Suppressor macrophage treated with lipopolysaccharide for 1 hour (primary cell): ENCODE measurements at places on chromosomes 2 and 18.

DNA sequence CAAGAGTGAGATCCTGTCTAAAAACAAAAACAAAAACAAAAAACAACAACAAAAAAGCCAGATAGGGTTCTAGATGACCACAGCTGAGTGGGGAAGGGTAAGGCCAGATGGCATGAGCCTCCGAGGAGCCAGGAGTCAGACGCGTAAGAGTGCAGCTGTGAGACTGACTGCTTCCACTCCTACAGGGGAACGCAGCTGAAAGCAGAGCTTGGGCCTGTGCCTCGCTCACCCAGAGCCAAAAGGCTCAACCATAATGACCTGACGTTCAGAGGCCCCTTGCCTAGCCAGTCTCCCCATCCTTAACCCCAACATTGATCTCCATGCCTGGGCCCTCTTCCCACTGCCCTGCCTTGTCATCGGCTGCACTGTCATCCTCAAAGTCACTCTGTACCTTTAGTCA is 26.5 kb upstream of the NCL start:
- DNase-seq: no peak

- no peak for DNase-seq
Measured at GRCh38 chr2:1370461-1370860, 42.8 kb upstream of the TPO start.

DNA sequence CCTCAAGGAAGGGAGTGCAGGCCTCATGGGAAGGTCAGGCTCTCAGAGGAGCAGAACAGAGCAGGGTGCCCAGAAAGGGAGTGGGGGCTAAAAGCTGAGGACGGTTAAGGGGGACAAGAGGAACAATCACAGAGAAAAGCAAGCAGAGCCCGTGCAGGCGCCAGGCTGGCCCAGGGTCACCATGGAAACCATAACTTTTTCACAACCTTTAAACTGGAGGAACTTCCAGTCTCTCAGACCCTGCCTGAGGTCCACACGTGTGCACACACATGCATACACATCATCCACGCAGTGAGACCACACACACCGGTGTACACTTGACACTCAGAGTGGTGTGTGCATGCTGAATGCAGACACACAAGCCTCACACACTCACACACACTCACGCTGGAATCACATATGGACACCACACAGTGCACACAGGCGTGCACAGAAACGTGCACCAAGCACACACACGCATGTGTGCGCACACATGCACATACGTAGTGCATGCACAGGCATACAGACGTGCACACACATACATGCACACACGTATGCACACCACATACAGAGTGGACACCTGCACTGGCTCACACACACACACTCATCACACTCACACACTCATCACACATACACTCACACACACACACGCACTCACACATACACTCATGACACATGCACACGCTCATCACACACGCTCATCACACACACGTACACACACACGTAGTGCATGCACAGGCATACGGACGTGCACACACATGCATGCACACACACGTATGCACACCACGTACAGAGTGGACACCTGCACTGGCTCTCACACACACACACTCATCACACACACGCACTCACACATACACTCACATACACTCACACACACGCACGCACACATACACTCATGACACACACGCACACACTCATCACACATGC is 37.2 kb upstream of the SNED1 start:
- DNase-seq: peak; percentile 53

DNA sequence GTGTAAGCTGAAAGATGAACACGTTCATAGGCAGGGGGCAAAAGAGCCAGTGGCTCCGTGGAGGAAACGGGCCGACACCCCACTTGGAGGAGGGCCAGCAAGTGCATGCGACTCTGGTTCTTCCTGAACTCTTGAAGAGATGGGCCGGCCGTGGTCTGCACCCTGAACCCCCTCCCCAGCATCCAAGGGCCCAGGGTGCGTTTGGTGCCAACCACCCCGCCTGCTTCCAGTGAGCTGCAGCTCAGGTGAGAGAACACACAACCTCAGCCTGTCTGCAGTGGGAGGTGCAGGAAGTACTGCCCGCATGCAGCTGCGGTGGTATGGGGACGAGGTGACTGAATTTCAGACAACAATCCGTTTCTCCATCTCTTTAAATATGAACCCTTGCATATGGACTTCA is 58.9 kb downstream of the ADNP2 start:
- DNase-seq: no peak

DNA sequence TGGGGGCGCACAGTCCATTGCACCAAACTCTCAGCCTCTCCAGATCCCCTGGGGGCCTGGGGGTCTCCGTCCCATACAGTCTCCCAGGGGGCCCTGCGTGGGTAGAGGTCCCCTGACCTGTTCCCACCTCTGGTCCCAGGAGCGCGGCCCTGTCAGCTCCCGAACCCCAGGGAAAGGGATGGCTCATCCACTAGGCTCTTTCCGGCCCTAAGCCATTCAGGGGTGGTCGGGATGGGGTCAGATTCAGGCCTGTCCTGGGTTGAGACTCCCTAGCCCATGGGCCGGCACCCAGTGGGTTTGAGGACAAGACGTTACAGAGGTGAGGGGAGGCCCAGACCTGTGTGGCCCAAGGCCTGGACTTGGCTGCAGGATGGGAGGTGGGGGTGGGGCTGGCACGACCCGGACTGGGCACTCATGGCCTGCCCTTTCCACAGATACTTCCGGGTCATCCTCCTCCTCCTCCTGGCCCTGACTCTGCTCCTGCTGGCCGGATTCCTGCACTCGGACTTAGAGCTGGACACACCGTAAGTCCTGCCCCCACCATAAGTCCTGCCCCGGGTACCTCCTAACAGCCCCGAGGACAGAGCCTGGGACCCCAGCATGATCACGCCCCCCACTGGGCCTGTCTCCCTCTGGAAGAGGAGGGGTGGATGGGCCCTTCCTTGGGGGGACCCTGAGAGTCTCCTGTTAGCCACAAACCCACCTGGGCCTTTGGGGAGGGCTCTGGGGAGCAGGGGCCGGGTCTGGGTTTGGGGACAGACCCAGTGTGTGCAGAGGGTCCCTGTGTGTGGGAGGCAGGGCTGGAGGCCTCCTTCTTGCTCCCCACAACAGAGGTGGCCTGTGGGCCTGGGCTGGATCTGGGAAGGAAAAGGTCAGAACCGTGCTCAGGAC is 10.1 kb upstream of the NEU4 start:
- no peak for DNase-seq

DNA sequence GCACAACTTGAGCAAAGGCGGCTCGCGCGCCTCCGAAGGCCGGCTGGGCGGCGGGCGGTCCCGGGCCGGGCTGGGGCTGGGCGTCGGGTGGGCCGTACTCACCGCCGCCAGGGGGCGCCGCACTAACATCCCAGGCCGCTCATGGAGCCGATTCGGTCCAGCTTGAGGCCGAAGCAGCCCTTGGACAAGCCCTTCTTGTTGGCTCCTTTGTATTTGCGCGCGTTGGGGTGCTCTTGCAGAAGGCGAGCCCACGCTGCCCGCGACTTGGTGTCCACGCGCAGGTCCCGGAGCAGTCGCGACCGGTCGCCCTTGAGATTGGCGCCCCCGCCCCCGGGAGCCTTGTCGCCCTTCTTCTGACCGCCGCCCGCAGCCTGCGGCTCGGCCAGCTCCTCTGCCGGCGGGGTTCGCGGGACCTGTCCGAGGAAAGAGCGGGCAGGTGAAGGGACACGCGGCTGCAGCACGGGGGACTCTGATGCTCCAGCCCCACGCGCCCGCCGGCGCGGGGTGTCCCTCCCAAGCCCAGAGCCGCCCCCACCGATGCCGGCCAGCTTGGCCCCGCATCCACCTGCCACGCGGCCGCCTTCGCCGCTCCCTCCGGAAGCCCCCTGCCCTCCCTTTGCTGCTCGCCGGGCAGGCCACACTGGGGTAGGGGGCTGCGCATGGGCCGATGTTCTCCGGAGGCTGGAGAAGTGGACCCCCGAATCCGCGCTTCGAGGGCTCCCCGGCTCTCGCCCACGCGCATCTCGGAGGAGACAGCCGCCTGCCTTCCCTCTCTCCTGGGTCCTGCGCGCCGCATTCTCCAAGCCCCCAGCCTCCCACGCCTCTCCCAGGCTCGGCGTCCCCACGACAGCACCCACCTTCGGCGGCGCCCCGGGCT is 655 bp downstream of the NPPC start:
- DNase-seq: peak; percentile 95

DNA sequence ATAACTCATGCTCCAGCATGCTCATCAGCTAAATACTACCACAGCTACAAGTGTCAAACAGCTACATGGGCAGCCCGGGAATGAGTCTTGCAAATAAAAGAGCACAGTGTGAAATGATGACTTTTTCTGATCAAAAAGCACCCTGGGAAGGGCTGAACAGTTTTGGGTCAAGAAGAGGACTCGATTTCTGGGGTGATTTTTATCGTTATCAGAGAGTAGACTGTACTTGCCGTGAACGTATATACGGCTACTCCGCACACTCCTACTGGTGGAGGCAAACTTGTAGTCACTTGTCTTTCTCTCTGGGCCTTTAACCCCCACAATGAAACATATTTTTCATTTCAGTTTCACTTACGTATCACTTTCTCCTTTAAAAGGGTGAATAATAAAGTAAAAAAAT is 54.4 kb downstream of the NCKAP5 start:
- DNase-seq: no peak

- DNase-seq: peak; percentile 87
Measured at GRCh38 chr2:207337234-207338219, 171.8 kb upstream of the KLF7 start.

- peak; percentile 21 for DNase-seq
Measured at GRCh38 chr18:73948497-73948896, 199.1 kb downstream of the FBXO15 start.

GRCh38 chr2:55116598-55116964 is 66.3 kb upstream of the RTN4 start:
- no peak for DNase-seq

DNA sequence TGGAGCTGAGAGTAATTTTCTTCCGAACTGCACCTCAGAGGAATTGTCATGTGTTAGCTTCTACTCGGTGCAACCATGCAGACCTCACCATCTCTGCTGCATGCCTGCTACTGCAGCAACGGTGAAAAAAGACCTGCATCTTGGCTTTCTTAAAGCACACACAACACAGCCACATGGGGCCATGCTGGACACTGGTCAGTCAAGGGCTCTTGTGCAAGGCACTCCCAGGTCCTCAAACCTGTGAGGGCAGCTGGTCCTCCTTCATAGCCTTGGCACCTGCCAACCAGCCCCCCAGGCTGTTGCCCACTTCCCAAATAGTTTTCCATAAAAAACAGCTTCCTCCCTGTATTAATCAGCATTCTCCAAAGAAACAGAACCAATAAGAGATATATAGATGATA is 113.5 kb upstream of the TEX51 start:
- no peak for DNase-seq

- DNase-seq: no peak
Measured at GRCh38 chr2:142725386-142725785, 152.1 kb upstream of the KYNU start.

DNA sequence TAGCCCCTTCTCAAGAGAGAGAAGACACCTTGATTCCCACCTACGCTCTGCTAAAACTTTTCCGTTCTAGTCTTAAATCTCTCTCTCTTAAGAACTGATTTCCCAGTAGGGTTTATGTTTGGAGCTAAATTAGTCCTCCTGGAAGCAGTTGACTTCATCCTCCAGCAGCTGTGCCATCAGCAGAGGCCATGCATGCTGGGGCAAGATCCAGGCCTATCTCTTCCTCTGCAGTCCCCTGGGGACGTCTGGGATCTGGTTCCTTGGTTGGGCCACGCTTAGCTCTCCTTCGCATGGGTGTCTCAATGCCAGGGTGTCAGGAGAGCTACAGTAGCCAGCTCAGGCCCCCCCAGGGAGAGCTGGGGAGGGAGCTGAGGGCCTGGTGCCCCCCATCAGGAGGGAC is 49.7 kb downstream of the HPCAL1 start:
- no peak for DNase-seq

DNA sequence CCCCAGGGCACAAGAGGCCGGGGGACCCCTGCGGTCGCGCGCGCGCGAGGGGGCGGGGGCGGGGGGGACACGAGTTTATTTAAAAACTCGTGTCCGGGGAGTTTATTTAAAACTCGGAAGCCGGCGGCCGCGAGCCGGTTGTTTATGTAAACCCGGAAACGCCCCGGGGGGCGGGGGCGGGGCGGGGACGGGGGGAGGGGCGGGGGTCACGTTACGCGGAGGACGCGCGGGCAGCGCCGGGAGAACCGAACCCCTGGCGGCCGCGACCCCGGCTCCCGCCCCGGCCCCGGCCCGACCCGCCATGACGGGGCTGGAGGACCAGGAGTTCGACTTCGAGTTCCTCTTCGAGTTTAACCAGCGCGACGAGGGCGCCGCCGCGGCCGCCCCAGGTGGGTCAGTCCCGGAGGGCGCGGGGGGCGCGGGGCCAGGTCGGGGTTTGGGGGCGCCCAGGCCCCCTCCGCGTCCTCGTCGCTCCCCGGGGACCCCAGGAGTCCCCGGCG is 4.4 kb downstream of the NFATC1 start:
- peak; percentile 75 for DNase-seq
